Breast epithelium (tissue), 4 donors: ENCODE measurements at places on chromosomes 7 and 10.
A peak's percentile ranks its signal among the peaks of the same experiment; 100 is the strongest.

DNA sequence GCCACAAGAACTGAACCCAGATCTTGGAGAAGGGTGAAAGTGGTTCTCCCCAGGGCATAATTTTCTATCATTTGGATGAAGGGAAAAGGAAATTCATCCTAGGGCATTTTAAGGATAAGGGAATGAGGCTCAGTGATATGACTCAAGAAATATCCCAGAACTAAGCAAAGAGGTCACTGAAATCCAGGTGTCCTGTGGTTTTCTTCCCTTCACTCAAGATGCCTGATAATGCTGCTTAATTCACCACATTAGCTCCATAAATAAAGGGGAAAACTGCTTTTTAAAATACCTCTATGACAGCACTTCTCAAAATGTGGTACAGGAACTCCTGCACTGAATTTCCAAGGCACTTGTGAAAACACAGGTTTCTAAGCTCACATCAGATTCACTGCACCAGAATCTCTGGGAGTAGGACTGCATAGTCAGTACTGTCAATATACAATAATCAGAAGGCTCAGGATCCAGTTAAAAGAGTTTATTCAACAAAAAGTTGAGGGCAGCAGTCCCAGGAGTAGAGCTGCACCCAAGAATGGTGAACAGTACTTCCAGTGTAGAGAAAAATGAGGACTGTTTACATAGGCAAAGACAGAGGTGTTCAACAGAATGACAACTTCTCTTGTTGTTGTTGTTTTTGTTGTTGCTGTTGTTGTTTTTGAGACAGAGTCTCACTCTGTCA is 2.9 kb downstream of the IFIT3 start:
- no peak for DNase-seq
- H3K27me3 ChIP-seq = no peaks in the 10 kb centered on the region
- H3K4me3 ChIP-seq = no peak overlapping the region
- H3K4me1 ChIP-seq = peaks cover 11% of the 10 kb centered on the region

GRCh38 chr10:71214641-71215559 is 2.5 kb downstream of the UNC5B start:
- no peak overlapping the region for H3K4me3 ChIP-seq
- peaks cover 13% of the 10 kb centered on the region for H3K27me3 ChIP-seq
- no peak overlapping the region for H3K27ac ChIP-seq
- peaks cover 9% of the 10 kb centered on the region for H3K4me1 ChIP-seq
- H3K36me3 ChIP-seq = no peaks in the 10 kb centered on the region
- no peak for DNase-seq

- no peaks in the 10 kb centered on the region for H3K4me1 ChIP-seq
- no peaks in the 10 kb centered on the region for H3K36me3 ChIP-seq
- H3K27ac ChIP-seq = no peak overlapping the region
- H3K27me3 ChIP-seq = no peaks in the 10 kb centered on the region
Observed at GRCh38 chr10:4543938-4544533, 282.0 kb upstream of the AKR1E2 start.

- no peaks in the 10 kb centered on the region for H3K4me1 ChIP-seq
- H3K27ac ChIP-seq = no peak overlapping the region
- no peaks in the 10 kb centered on the region for H3K27me3 ChIP-seq
- no peak overlapping the region for H3K4me3 ChIP-seq
Observed at GRCh38 chr7:40959955-40960354, 742.9 kb downstream of the INHBA start.

GRCh38 chr7:112400141-112400540 is 50.1 kb upstream of the IFRD1 start:
- no peaks in the 10 kb centered on the region for H3K4me1 ChIP-seq
- no peak overlapping the region for H3K4me3 ChIP-seq
- H3K36me3 ChIP-seq = no peaks in the 10 kb centered on the region
- H3K27ac ChIP-seq = no peak overlapping the region

DNA sequence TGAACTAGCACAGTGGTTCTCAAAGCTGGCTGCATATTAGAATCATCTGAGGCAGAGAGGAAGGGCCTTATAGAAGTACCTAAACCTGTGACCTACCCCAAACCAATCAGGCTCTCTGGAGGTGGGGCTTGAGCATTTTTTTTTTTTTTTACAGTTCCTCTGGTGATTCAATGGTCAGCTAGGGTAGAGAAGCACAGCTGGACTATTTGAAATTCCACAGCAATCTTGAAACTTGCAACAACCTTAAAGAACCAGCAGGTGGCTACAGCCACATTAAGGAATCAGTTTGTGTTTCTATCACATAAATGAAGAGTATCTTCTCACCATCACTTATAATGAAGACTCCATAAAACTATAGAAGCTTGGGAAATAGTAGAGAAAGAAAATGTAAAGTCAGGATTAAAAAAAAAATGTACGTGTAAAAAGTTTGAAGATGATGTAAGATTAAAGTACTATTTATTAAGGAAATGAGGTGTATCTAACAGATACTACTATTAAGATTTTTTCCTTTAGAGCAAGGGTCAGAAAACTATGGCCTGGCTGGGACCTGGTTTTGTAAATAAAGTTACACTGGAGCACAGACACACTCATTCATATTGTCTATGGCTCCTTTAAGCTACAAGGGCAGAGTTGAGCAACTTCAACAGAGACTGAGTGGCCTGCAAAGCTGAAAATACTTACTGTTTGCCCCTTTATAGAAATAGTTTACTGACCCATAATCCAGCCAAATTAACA is 3.8 kb downstream of the RTKN2 start:
- H3K4me1 ChIP-seq = no peaks in the 10 kb centered on the region
- H3K4me3 ChIP-seq = no peak overlapping the region
- no peaks in the 10 kb centered on the region for H3K36me3 ChIP-seq
- no peaks in the 10 kb centered on the region for H3K27me3 ChIP-seq
- DNase-seq = no peak
- no peak overlapping the region for H3K27ac ChIP-seq

DNA sequence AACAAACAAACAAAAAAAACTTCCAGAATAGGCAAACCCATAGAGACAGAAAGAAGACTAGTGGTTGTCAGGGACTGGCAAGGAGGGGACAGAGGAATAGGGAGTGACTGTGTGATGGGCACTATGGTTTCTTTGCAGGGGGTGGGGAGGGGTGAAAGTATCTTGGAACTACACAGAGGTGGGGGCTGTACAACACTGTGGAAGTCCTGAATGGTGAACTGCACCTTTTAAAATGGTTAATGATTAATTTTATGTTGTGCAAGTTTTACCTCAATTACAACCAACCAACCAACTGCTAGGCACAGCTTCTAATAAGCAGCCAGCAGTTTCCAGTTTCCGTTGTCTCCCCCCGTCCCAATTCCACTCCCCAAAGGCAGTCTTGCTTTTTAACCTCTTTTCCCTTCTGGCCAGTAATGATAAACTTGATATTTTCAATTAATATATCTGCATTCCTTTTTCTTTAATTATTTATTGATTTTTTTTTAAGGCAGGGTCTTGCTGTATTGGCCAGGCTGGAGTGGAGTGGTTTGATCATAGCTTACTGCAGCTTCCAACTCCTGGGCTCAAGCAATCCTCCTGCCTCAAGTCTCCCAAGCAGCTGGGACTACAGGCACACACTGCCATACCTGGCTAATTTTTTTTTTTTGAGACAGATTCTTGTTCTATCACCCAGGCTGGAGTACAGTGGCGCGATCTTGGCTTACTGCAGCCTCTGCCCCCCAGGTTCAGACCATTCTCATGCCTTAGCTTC is 46.8 kb downstream of the HIP1 start:
- no peak overlapping the region for H3K27ac ChIP-seq
- no peaks in the 10 kb centered on the region for H3K4me1 ChIP-seq
- H3K4me3 ChIP-seq = no peak overlapping the region
- no peaks in the 10 kb centered on the region for H3K27me3 ChIP-seq
- no peak for DNase-seq

DNA sequence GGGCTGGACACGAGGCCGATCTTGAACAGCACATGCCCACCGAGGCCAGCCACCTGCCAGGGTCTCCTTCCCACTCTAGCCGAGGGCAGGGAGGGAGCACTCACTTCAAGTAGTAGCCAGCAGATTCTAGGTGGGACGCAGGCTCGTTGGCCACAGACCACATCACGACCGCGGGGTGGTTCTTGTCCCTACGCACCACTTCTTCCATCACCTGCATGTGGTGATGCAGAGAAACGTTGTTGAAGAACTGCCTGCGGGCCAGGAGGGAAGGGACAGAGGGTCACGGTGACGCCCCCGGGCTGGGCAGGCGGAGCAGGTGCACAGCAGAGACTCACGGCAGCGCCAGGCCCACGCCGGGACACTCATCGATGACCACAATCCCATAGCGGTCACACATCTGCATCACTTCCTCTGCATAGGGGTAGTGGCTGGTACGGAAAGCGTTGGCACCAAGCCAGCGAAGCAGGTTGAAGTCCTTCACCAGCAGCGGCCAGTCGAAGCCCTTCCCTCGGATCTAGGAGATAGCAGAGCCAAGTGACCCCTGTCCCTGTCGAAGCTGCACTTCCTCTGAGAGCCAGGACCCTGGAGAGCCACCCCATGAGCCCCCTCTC is 7.7 kb downstream of the GUSB start:
- H3K36me3 ChIP-seq = no peaks in the 10 kb centered on the region
- H3K27me3 ChIP-seq = no peaks in the 10 kb centered on the region
- peak; percentile 44 for DNase-seq
- no peak overlapping the region for H3K4me3 ChIP-seq
- H3K4me1 ChIP-seq = no peaks in the 10 kb centered on the region

DNA sequence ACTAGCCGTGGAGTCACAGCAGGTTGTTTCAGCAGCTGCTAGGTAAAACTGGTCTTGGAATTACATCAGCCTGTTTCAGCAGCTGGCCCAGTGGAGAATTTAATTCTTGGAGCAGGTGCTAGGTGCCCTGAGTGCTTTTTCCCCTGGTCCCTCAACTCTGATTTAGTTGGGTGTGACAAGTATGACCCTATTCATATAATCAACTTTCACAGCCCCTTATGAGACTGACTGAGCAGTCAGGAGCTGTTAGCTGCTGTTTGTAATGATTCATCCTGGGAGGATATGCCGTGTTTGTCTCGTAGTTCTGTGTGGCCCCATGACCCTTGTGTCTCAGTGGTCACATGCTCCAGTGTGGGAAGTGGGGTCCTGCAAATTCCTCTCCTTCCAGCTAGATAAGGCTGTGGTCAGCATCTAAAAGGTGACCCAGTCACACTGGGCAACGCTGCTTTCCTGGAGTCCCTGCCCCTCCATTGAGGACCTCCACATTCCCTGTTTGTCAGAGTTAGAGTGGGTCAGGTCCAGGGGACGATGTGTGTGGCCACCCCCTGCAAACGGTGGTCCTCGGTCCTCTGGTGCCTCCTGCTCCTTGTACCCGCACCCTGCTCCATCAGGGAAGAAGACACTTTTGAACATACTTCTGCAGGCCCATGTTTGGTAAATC is 28.3 kb downstream of the TBATA start:
- no peak overlapping the region for H3K27ac ChIP-seq
- H3K27me3 ChIP-seq = no peaks in the 10 kb centered on the region
- H3K4me3 ChIP-seq = no peak overlapping the region
- no peak for DNase-seq
- no peaks in the 10 kb centered on the region for H3K36me3 ChIP-seq
- H3K4me1 ChIP-seq = no peaks in the 10 kb centered on the region
